SHP77 (cell line): ENCODE measurements at places on chromosomes 2 and 18.
A peak's percentile ranks its signal among the peaks of the same experiment; 100 is the strongest.

GRCh38 chr2:60554646-60555065 lies 1.2 kb upstream of the BCL11A start:
- DNase-seq, result no peak

GRCh38 chr2:113720167-113720566 lies 36.3 kb downstream of the SLC35F5 start:
- DNase-seq, result no peak

GRCh38 chr2:133885847-133886246 lies 317.6 kb upstream of the NCKAP5 start:
- no peak for DNase-seq

DNA sequence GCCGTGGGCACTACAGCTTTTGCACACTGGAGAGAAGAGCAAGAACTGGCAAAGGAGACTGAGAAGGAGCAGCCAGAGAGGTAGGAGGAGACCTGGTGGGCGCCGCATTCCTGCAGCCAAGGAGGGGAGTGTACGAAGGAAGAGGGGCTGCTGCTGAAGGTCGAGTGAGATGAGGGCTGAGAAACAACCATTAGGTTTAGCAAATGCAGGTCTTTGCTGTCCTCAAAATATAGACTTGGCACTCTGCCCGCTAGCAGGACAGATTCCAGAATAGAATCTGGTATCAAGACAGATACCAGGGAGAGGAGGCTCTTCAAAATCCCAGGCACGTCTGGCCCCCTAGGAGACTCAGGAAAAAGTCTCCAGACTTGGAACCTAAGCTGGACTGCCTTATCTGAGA lies 83.0 kb downstream of the TGOLN2 start:
- no peak for DNase-seq

DNA sequence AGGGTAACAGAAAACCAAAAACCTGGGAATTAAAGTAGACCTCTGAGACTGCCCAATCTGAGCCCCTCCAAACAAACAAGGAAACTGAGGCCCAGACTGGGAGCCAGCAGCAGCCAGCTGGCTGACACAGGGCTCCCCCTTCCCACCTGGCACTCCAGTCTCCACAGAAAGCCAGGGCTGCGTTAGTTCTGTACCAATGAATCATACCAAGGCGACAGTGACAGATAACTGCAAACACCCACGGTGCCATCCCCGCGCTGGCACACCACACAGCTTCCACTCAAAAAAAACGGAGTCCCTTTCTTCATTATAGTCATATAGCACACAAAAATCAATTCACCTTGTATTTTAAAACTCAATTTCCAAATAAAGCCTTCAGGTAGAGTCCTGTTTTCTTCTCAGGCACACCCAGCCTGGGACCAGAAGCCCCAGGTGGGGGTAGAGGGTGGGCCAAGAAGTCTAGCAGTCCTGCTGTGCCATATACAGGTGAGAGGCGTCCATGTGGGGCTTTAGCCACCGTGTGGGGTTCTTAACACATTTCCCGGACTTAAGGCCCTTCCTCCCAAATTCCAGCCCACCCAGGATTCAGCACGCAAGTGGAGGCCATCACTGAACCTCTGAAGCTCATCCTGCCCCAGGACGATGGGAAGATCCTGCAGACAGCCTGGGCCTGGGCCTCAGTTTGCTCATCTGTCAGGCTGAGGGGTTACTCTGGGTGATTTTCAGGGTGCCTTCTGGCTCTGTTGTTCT lies 1.2 kb downstream of the PER2 start:
- peak; percentile 27 for DNase-seq
